ENCODE measurements at places on chromosomes 2 and 18. TPM values are rescaled to one million over a fixed set of nuclear protein-coding genes. Genes with fewer than 3 reads are reported as not detected.

GRCh38 chr2:205403244-205403825, 279.0 kb upstream of the NRP2 start:
- DNase-seq: no peak

DNA sequence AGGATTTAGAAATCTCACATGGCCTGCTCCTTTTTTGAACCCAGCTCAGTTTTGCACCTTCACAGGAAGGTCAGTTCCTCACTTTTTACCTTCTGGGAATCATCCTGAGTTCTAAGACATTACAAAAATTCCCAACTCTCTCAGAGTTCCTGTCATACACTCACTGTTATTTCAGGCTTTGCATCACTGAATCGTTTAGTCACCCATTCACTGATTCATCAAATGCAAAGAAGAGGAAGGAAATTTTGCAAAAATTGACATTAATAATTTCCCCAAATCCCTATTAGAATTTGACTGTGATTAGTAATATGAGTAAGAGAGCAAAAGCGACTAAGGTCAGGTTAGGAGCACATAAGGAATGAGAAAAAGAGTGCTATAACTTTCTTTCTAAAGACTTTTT, 197.5 kb downstream of the PDE1A start:
- DNase-seq: no peak

GRCh38 chr2:203861197-203861596, 6.4 kb upstream of the CTLA4 start:
- no peak for DNase-seq

- no peak for DNase-seq
Observed at GRCh38 chr2:68917034-68917718, 35.5 kb downstream of the GKN2 start.

GRCh38 chr2:130720528-130720927, 8.3 kb upstream of the GPR148 start:
- no peak for DNase-seq

- DNase-seq: no peak
Observed at GRCh38 chr18:28198620-28199019, 21.7 kb upstream of the CDH2 start.

DNA sequence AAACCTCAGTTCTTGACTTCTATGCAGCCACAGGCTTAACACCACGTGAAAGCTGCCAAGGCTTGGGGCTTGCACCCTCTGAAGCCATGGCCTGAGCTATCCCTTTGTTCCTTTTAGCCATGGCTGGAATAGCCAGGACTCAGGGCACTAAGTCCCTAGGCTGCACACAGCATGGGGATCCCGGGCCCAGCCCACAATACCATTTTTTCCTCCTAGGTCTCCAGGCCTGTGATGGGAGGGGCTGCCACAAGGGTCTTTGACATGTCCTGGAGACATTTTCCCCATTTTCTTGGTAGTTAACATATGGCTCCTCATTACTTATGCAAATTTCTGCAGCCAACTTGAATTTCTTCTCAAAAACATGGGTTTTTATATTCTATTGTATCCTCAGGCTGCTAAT, 619.1 kb downstream of the NYAP2 start:
- no peak for DNase-seq

GRCh38 chr18:30359521-30359920, 683.0 kb downstream of the DSC3 start:
- no peak for DNase-seq

- peak; percentile 40 for DNase-seq
Observed at GRCh38 chr2:58834404-58834803, 593.3 kb upstream of the FANCL start.

GRCh38 chr2:67645280-67646138, 248.4 kb downstream of the ETAA1 start:
- DNase-seq: no peak

- no peak for DNase-seq
Observed at GRCh38 chr2:52454962-52455361, 1312.6 kb upstream of the CHAC2 start.

GRCh38 chr2:8022908-8023640, 658.8 kb upstream of the ID2 start:
- DNase-seq: no peak

- no peak for DNase-seq
Observed at GRCh38 chr2:86461042-86461743, 20.0 kb downstream of the KDM3A start.

DNA sequence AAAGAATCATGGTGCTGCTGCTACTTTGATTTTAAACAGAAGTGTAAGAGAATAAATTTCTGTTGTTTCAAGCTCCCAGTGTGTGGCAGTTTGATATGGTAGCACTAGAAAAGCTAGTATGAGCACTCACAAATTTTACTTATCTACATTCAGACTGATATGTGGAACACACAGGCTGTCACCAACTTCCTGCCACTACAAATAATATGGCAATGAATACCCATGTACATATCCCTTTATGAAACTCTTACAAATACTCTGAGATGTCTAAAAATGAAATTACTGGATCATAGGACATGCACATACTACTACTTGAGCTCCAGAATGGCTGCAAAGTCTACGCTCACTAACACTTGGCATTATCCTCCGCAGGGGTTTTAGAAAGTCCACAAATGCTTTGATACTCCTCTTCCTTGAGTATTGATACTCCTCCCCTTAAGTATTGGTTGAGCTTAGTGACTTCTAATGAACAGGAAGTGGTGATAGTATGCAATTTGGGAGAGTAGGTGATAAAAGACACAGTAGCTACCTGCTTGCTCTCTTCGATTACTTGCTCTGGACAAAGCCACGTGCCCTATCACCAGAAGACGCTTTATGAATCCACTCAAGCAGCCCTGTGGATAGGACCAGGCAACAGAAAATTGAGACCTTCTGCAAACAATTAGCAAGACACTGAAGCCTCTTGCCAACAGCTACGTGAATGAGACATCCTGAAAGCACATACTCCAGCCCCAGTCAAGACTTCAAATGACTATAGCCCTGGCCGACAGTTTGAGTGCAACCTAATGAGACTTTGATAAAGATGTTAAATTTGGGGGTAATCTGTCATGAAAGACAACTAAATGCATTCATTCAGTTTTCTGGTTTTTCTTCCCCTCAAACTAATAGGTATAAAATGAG, 35.4 kb downstream of the FBXO11 start:
- DNase-seq: no peak

GRCh38 chr18:34718610-34719009, 8.5 kb downstream of the DTNA start:
- DNase-seq: no peak

HOXD11 gene
- 0.09 TPM for polyA plus RNA-seq

ABCB11 gene
- 0.09 TPM for polyA plus RNA-seq

All from thymus (tissue), 14 donors.